ENCODE measurements at places on chromosomes 11 and 22.

DNA sequence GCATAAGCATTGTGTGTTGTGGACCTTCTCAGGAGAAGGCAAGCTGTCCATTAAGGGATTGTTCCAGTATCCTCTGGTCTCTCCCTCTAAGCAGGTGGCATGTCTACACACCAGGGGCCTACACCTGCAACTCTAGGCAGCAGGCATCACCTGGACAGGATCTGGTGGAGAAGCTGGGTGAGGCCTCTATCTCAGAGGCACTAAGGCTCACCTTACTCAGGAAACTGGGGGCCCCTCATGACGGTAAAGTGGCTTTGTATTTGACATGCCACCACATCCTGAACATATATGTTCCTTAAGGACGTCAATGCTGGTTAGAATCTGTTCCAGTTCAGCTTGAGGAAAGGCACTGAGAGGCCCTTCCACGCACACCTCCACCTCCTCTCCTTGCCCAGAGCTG is 891.3 kb downstream of the OPCML start:
- no peak for DNase-seq

- no peak for DNase-seq
Observed at GRCh38 chr11:118186346-118187107, 10.1 kb upstream of the SCN2B start.

DNA sequence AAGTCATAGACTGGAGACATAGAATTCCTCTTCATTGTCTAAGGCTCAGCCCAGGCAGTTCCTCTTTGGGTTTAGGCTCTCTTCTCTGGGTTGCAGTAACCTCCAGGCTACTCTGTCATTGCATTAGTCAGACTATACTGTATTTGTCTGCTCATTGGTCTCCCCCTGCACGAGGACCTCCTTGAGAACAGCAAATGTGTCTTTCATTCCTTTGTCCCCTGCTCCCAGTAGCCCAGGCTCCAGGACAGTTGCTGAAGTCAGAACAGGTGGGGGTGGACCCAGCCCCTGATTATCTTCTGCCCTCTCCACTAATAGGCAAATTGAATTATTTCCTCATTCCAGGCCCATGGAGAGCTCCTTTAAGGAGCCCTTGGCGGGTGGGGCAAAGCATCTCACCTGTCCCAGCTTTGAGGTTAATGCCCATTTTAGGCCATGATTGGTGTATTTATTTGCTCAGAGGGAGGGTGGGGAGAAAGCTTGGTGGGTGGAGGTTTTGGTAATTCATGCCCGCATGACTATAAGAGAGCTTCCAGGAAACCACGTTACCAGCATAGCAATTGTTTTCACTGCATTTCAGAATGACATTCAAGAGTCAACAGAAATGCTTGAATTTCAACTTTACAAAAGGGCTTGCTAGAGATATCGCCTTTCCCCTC is 40.9 kb downstream of the NAV2 start:
- peak; percentile 20 for DNase-seq

DNA sequence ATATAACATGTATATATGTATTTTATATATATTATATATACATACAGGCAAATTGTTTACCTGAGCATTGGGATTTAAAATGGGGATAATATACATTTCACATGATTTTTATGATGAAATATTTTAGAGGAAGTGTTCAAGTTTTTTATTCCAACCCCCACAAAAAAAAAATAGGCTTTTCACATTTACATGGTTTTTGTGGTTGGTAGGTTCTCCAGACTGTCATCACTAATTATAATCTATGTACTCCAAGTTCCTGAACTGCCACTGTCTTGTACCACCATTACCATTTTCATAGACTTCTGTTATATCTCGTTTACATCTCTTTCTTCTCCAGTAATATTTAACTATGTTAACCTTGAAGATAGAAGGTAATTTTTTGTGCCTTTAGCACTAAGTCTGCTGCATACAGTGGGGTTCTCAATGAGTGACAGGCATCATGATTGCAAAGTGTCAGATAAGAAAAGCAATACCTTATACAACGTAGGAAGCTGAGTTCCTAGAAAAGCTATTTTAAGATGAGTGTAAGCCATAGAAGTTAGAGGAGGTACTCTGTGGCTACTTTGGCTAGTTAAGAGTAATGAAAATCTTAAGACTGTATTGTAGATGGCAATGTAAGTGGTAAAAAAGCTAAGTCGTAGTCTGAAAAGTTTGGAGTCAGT is 5.2 kb downstream of the TMEM126A start:
- no peak for DNase-seq

DNA sequence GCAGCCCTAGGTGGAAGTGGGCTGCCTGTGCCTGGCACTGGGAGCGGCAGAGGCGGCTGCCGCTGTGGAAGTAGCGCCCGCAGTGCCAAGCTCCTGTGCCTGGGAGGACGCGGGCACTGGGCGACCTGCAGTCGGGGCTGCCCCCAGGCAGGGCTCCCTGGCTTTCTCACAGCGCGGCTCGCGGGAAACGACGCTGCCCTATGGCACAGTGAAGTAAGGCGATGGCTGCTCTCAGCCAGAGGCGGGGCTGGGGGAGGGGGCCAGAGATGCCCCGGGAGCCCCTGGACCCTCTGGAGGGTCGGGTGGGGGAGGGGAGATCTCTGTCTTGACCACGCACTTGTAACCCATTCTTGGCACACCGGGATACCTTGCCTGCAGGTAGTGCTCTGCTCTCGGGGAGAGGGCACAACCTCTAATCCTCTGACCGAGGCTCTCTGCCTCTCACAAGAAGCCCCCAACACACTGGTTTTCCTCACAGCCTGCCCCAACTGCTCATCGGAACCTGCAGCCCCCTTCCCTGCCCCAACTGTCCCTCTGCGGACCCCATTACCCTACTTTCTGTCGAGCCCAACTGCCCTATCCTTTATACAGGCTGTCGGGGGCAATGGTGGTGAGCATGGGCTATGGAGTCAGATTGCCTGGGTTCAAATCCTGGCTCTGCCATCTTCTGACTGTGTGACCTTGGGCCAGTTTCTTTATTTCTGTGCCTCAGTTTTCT is 32.2 kb upstream of the TRIM29 start:
- DNase-seq = no peak

- DNase-seq = no peak
Observed at GRCh38 chr11:44866286-44866685, 84.4 kb downstream of the TP53I11 start.

DNA sequence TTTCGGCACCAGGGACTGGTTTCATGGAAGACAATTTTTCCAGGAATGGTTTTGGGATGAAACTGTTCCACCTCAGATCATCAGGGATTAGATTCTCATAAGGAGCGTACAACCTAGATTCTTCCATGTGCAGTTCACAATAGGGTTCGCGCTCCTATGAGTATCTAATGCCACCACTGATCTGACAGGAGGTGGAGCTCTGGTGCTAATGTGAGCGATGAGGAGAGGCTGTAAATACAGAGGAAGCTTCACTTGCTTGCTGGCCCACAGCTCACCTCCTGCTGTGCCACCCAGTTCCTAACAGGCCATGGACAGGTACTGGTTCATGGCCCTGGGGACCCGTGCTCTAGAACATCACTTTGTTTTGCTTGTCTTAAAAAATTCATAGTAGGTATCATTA is 41.8 kb upstream of the AMPD3 start:
- DNase-seq = peak; percentile 20

DNA sequence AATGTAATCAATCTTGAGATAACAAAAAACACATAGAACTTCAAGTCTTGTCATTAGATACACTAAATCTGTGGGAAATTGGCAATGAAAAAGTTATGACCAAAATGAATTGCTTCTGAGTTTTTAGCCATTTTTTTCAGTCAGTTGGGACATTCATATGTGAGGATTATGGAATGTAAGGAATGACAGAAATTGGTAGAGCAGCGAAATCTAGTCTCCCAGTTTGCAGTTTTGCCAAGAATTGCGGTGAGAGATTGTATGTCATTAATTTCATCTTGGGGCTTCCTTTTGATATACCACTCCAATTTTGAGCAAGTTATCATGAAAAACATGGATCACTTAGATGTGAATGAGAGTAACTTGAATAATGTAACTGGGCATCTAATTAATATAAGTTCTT is 49.9 kb downstream of the SIK2 start:
- no peak for DNase-seq

- DNase-seq = no peak
Observed at GRCh38 chr11:14942745-14943144, 29.4 kb downstream of the CALCA start.

DNA sequence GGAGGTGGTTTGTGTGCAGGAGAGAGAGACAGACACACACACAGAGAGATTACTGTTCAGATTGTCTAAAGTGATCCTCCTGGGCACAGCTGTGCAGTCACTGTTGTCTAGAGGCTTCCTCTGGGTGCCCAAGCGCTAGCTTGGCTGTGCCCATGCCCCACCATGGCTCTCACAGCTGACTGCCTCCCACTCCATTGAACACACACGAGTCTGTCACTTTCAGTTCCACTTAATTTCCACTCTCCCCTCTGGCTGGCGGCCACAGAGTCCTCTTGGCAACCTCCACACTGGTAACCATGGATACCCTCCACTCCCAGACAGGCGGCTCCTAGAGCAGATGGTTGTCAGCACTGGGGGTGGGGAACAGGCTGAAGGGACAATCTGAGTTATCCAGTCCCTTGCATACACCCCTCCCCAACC is 29.1 kb downstream of the MAP6 start:
- DNase-seq = no peak

DNA sequence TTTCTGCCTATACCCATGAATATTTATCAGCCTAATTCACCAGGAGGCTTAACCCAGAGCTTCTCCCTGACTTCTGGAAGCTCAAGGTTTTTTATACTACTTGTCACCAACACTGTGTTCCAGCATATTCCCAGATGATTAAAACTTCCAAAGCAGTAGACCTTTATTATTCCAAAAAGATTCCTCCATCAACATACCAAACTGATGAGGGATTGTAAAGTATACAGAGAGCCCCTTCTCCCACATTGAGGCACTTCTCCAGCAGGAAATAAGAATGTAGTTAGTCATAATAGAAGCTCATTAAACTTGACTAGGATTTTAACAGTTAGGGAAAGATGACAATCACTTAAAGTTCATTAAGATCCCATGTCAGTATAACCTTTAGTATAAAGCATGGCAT is 51.4 kb upstream of the CEP126 start:
- DNase-seq = peak; percentile 82

DNA sequence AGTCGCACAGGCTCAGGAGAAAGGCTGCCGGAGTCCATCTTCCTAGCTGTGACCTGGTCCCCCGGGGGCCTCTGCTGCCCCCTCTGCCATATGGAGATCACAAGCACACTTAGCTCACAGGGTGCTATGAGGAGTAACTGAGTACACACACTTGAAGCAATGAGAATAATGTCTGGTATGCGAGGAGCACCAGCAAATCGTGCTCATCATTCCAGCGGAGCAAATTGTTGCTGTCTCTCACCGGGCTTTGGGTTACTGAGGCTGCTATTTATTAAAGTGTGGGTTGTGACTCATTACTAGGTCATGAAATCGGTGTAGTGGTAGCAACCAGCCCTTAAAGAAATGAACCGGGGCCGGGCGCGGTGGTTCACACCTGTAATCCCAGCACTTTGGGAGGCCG is 48.1 kb upstream of the EIF3D start:
- peak; percentile 93 for DNase-seq

Data from HCEC 1CT (cell line).